ENCODE measurements at places on chromosomes 1 and 21.
A peak's percentile ranks its signal among the peaks of the same experiment; 100 is the strongest.

DNA sequence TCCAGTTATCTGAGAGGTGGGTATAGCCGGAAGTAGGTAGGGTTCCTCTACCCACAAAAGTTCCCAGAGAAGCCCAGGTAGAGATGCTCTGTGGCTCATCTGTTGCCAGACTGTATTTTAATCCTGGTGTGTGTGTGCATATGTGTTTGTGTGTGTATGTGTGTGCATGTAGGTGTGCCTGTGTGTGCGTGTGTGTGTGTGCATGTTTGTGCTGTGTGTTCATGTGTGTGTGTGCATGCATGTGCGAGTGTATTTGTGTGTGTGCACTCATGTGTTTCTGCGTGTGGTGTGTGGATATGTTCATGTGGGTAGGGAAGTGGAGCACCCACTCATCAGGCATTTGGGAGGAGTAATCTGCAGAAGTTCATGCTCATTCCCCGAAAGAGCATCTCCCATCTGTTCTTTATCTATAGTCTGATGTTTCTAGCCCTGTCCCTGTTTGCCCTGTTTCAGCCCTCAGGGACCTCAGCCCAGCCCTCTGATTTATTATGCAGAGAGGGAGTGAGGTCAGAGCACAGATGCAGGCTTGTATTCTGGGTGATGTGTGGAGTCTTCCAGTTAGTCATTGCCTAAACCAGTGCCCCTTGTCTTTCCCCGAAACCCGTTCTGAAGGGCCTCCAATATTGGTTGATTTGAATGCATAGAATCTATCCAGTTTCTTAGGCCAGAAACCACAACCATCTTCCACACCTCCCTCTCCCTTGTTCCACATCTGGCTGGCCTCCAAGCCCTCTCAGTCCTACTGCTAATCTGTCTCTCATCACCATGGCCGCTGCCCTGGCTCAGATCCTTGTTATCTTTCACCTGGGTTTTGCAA, 69.1 kb downstream of the DISC1 start:
- DNase-seq, result no peak

- no peak for DNase-seq
Measured at GRCh38 chr1:195241066-195241465, 1367.2 kb downstream of the KCNT2 start.

DNA sequence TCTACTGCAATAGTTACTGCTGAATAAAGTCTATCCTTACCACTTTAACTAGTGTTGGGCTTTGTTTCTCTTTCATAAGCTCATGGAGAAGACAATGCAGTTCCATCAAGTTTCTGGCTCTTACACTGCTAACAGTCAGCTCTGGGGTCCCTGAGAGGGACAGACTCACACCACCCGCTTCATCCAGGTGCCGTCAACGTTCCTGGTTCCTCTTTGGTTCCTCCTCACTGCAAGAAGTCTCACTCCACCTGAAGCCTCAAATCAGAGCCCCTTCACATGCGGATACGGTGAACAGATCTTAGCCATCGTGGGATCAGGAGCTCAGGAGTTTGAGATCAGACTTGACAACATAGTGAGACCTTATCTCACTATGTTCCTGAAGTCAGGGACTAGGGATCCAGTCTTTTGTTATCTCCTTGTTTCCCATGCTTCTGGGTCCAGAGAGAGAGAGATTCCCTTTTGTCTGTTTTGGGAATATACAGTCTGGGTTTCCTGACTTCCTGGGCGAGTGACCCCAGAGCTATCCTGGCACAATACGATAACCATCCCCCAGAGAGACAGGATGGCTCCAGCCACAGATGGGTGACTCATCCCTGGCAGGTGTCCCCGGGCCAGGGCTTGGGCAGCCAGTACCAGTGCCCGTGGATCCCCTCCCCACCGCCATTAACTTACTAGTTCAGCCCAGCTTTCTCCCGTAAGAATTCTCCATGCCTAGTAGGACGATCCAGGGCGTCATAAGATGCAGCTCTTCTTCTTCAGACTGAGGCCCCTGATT, 14.3 kb upstream of the PCP4 start:
- DNase-seq, result no peak

GRCh38 chr1:167443757-167444156, 74.6 kb downstream of the CD247 start:
- DNase-seq, result no peak

DNA sequence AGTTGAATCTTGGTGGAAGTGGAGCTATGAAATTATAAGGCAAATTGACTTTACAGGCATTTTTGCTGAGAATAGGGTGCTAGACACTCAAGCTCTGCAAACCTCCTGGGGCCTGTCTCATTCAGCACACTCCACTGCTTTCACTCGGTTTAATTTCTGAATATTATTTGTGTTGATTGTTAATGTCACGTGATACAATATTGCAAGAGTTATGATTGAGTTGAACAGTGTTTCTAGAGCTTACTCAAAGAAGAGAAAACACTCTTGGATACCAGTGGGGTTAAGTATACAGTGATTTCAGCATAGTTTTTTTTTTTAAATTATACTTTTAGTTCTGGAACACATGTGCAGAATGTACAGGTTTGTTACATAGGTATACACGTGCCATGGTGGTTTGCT, 49.7 kb downstream of the C21orf91 start:
- no peak for DNase-seq

DNA sequence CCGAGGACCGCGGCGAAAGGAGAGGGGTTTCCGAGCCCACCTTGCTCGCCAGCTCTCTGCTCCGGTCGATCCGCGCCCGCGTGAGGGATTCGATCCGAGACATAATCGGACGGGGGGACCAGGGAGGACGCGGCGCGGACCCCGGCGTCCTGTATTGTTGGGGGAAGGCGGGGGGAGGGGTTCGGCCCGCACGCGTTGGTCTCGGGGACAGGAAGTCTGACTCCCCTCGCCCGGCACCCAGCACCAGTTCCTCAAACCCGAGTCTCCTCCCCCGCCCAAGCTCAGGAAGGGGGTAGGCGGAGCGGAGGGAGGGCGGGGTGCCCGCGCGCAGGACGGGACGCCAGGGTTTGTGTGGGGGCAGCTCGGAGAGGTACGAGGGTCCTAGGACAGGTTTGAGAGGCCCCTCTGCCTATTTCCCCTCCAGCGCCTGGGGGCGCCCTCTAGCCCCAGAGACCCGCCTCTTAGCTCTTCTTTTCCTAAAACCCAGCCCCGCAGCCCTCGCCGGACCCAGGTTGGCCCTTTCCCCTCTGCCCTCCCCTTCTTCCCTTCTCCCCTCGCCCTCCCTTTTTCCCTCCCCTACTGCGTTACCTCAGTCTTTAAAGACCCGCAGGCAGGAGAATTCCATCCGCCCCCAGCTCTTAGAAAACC, at the start of gene ARHGEF2:
Gene ARHGEF2 (minus strand): TSS at position 223 of the 648 bp plus-strand sequence. CDS start 120 bp downstream, at position 103.
- peak; percentile 69 for DNase-seq

- no peak for DNase-seq
Measured at GRCh38 chr1:58996341-58997059, 212.7 kb upstream of the JUN start.

GRCh38 chr1:205171369-205171768, 40.1 kb downstream of the DSTYK start:
- no peak for DNase-seq

- no peak for DNase-seq
Measured at GRCh38 chr21:41703857-41704501, 62.9 kb downstream of the RIPK4 start.

GRCh38 chr1:56901716-56902115, 47.1 kb downstream of the C8A start:
- no peak for DNase-seq

DNA sequence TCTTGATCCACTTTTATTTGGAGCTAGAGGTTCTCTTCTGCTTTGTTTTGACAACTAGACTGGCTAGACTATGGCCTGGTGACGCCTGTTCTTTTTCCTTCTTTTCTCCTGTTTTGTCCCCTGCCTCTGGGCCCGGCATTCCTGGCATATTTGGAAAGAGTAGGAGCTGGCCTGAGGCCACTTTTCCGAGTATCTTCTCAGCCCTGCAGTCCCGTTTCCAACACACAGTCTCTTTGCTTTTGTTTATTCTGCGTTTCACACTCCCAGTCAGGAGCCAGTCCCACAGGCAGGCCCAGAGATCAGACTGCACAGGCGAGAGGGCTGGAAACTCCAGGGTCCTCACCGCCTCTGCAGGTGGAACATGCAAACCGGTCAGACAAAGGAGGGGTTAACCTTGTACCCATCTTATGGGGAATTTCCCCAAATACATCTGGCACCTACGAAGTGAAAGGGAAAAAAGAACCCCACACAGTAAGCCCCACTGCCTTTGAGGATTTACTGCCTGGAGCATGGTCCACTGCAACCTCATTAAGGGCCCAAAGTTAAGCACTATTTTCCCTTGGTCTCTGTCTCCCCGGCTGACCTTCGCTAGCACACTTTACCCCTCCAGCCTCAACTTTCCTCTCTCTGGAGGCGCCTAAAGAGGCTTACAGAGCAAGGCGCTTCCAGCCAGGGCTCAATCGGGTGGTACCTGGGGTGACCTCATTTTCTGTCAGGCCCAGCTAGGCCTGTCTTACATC, 141.1 kb downstream of the TOMM20 start:
- no peak for DNase-seq

DNA sequence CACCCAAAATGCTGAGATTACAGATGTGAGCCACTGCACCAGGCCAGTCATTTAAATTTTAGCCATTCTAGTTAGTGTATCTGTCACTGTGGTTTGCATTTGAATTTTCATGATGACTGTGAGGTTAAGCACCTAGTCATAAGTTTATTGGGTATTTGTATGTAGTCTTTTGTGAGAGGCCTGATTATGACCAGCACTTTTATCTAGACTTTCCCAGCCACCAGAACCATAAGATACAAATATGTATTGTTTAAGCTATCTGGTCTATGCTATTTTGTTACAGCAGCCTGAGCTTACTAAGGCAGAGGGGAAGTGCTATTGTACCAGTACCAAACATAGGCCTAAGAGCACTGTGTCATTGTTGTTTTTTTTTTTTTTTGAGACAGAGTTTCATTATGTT, 19.9 kb upstream of the DNAJC6 start:
- DNase-seq, result no peak

GRCh38 chr1:95086949-95087533, 14.3 kb upstream of the ALG14 start:
- DNase-seq, result no peak

- DNase-seq, result no peak
Measured at GRCh38 chr1:185490924-185491323, 173.9 kb upstream of the IVNS1ABP start.

DNA sequence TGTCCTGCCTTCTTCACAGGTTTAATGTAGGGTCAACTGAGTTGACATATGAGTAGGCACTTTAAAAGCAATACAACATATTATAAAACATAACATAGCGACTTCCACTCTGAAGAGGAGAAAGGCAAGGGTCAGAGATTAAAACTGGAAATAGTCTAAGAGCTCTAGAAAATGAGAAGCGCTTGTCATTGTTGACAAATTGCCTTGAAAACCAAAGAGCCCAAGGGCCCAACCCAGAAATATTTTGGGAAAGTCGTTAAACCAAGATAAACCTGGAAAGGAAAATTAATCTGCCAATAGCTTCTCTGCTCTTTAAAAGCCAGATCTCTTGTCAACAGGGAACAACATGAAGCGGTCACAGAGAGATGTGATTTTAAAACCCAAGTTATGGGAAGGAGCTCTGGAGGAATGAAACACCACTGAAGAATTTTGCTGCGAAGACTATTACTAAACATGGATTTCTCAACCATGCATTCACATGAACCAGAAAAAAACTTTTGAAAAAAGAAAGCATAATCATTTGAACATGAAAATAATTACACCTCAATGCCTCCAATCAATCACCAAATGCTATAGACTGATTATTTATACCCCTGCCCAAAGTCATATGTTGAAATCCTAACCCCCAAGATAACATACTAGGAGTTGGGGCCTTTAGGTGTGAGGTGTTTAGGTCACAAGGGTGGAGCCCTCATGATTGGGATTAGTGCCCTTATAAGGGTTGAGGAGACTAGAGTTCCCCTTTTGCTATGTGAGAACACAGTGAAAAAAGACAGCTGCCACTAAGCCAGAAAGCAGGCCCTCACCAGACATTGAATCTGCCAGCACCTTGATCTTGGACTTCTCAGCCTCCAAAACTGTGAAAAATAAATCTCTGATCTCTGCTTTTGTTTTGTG, 33.0 kb upstream of the MTF1 start:
- DNase-seq, result no peak

GRCh38 chr1:18385239-18385790, 95.4 kb upstream of the KLHDC7A start:
- DNase-seq, result no peak

GRCh38 chr21:39934895-39935294, 67.7 kb downstream of the PCP4 start:
- no peak for DNase-seq

- peak; percentile 88 for DNase-seq
Measured at GRCh38 chr1:179882253-179883039, at the start of gene TOR1AIP1. Gene TOR1AIP1, plus strand, starts transcription at chr1:179882285. Its CDS starts 218 bp downstream, at chr1:179882503.

DNA sequence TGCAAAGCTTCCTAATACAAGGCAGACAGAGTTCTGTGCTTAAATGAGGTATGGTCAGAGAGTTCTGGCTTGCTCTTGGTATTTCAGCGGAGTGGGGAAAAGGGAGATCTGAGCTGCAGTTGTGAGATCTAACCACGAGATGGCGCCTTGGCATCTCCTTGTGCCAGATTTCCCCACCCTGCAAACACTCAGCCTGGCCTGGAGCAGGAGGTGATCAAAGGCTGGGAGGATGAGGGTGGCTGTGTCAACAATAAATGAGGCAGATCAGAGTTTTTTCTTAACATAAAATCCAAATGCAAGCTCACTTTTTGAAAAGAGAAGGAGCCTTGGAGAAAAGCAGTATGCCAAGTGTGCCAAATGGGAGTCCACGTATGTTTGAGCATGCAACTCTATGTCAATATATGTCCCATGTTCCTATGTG, 4.1 kb upstream of the TFAP2E start:
- DNase-seq, result peak; percentile 44

- no peak for DNase-seq
Measured at GRCh38 chr1:158248771-158249170, 5.5 kb upstream of the CD1A start.

GRCh38 chr1:39404876-39405275, 86.6 kb upstream of the BMP8A start:
- DNase-seq, result no peak

- no peak for DNase-seq
Measured at GRCh38 chr1:108209456-108210108, 9.4 kb upstream of the SLC25A24 start.

DNA sequence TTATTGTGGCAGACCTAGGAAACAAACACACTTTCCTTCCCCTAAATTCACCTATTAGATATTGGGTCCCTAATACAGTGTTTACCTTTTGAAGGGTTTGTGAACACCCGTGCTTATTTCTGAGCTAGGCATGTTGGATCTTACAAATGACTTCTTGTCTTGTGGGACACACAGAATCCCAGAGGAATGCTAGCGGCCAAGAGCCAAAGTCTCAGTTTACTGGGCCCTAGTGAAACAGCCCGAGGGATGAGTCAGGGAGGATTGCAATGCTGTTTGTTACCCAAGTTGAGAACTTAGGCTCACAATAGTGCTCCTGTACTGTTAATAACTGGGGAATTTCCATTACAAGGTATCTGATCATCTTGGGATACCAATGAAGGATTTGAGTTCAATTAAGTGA, 100.1 kb upstream of the AKT3 start:
- no peak for DNase-seq

DNA sequence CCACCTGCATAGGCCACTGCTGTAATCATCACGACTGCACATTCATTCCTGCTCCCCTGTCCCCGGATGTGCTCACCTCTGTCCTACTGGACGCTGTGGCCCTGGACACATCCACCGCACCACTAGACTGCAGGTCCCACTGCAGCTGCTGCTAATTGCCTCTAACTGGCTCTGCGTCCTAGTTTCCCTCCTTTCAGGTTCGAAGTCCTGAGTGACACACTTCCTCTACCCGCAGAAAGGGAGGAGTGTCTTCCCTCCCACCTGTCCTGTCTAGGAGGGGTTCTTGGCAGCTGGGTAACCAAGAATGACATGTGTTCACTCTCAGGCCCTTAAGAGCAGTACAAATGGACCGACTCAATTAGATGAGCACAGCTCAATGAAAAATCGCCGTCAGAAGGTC, 40.5 kb upstream of the ITPKB start:
- DNase-seq, result no peak

GRCh38 chr1:109290998-109291397, 8.1 kb upstream of the PSRC1 start:
- no peak for DNase-seq
